ENCODE measurements at places on chromosomes 3 and 15.

DNA sequence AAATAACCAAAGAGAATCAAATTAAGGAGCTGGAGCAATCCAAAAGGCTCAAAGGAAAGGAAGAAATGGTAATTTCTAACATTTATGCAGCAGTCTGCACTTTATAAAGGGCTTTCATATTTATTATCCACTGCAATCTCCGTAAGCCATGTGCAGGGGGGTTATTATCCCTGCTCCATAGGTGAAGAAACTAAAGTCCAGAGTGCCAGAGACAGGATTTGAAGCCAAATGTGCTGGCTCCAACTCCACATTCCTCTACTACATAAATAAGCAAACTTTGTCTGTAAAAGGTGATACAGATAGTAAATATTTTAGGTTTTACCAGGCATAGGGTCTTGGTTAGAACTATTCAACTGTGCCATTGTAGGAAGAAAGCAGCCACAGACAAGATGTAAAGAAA is 221.4 kb downstream of the MINAR1 start:
- no peak for DNase-seq

DNA sequence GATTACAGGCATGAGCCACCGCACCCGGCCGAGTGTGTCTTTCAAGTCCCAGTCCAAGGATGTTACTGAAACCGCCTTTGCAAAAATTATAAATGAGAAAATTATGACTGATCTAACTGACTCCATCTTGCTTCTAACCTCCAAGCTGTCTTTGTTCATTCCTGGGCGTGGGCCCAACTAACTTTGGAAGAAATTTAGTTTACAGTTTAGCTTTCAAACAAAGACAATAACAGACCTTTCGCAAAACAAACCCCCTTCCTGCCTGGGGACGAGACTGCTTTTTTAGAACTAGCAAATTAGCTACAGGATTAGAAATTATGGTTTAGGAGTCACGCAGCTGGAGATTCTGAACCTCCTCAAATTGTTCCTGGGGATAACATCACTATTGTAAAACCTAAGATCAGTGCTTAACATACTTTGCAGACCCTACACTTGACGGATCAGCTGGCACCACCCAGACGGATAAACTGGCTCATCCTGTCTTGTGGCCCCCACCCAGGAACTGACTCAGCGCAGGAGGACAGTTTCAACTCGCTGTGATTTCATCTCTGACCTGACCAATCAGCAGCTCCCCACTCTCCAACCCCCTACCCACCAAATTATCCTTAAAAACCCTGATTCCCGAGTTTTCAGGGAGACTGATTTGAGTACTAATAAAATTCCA is 23.8 kb downstream of the NANOGP8 start:
- no peak for DNase-seq

DNA sequence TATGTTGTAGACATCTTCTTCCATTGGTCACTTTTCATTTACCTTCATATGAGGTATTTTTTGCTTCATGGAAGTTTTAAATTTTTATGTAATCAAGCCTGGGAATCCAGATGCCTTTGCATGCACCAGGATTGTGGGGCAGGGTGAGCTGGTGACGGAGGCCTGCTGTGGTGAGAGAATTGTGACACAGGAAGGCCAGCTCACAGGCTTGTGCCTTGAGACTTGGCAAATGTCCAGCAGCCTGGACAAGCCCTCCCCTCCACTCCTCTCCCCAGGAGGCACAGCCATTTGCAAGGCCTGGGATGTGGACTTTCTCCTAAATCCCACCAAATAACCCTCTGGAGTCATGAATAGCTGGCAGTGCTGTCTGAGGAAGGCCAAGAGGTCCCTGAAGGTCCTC is 67.4 kb downstream of the RHCG start:
- DNase-seq = no peak

DNA sequence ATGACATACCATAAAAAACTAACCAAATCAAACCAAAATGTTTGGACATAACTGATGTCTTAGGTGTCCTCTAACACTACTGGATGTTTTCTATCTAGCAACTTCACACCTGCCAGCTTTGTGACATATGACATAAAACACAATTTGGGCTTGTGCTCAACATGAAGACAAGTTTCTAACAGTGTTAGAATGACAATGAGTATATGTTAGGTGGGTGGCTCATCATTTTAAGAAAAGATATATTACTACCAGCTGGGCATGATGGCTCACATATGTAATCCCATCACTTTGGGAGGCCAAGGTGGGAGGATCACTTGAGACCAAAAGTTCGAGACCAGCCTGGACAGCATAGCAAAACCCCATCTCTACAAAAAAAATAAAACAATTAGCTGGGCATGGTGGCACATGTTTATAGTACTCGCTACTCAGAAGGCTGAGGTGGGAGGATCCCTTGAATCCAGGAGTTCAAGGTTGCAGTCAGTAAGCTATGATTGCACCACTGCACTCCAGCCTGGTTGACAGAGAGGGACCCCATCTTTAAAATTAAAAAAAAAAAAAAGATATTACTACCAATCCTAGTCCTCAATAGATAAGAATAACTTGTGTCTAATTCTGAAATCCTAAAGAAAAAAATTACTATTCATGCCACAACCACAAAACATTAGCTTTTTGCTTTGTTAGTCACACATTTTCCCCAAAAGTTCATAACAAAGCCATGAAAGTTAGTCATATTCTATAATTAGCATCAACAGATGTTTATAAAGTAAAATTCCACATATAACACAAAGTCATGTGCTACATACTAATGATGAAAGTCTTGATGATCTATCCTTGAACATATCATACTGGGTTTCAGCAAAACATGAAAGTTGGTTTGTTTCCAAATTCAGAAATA is 59.9 kb downstream of the LRRFIP2 start:
- no peak for DNase-seq

GRCh38 chr15:85168642-85169173 is 187.1 kb downstream of the PDE8A start:
- DNase-seq = no peak

DNA sequence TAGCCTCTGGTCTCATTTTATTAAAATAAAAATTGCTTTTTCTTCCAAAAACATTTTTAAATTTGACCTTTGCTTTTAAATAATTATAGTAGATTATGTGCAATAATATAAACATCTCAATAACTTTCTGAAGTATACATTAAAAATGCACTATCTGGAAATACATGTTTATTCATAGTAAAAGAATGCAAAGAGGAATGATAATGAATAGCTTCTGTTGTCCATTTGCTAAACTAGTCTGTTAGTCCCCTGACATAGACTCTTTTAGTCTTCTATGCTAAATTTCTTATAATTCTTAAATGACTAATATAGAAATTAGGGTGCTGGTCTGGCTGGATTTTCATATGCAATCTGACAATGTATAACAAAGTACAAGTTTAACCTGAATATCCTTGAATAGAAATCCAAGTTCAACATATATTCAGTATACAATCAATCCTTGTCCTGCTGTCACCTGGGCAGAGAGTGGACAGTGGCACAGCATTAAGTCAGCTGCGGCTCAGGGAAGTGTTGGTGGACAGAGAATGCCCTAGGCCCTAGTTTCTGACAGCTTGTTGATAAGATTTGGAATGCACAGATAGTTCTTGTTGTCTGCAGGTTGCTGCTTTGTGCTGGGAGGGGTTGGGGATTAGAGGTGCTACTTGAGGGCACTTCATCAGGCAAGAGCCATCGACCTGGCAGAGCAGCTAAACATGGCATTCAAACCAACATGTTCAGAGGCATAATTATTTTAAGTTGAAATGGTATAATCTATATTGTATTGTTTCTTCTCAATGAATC is 161.7 kb downstream of the MBNL1 start:
- DNase-seq = no peak
